Heart left ventricle (tissue), 16 donors: ENCODE measurements at places on chromosomes 2 and 18.

DNA sequence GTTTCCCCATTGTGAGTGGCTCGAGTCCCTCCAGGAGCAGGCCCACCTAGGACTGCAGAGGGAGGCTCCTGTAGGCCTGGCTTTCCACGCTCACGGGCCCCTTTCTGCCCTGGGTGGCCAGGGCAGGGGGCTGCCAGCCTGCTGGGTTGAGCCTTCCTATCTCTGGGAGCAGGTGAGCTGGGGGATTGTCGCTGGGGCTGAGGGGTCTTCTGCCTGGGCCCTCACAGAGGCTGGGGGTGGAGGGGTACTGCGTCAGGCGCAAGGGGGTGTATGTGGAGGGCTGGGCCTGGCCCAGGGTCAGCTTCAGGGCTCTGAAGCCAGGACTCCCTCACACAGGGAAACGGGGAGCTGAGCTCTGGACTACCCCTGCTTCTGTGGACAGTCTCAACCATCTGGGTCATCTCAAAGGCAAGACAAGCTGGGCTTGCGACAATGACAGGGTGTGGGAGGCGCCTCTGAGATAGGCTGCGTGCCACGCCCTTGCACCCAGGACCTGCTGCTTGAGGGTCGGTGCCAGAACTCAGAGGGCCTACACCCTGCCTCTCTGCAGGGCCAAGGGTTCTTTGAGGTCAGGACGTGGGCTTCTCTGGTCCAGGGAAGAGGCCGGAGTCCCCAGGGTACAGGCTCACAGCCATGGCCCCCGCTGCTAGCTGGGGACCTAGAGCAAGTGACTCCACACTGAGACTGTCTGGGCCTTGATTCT is 206.1 kb downstream of the TWIST2 start:
- DNase-seq = no peak
- H3K27ac ChIP-seq = no peak overlapping the region
- no peaks in the 10 kb centered on the region for H3K4me1 ChIP-seq
- no peak overlapping the region for H3K4me3 ChIP-seq
- H3K36me3 ChIP-seq = peaks cover 49% of the 10 kb centered on the region

DNA sequence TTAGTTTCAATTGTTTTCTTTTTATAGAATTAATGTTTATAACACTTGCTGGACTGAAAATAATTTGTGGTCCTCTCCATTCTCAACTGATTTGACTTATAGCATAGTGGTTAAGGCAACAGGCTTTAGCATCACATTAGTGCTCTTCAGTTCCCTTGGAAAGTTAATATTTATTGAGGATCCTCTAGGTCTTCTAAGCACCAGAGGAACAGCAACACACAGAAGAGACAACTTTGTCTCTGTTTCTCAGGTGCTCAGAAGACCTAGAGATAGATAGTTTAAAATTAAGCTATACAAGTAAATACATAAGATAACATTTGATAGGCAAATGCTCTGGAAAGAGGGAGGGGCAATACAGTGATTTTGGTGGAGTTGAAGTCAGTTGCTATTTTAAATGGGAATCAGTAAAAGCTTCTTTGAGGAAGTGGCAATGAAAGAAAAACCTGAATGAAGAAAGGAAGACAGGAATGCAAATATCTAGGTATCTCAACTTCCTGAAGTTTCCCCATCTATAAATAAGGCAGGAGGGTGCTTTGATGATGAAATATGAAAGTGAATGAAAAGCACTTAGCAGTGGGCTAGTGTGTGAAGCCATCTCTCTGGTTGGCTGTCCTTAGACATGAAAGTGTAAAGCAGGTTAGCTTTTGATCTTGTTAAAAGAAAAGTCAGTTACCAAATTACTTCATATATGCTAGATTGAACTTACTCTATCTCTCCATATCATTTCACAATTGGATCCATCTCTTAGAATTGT is 7.9 kb downstream of the NEUROD1 start:
- DNase-seq = no peak
- no peaks in the 10 kb centered on the region for H3K36me3 ChIP-seq
- no peak overlapping the region for H3K4me3 ChIP-seq
- H3K27me3 ChIP-seq = peaks cover 29% of the 10 kb centered on the region
- H3K27ac ChIP-seq = no peak overlapping the region

- no peaks in the 10 kb centered on the region for H3K36me3 ChIP-seq
- H3K4me3 ChIP-seq = no peak overlapping the region
- H3K27ac ChIP-seq = peak overlapping the region; percentile 8
- DNase-seq = no peak
- no peaks in the 10 kb centered on the region for H3K27me3 ChIP-seq
- peaks cover 38% of the 10 kb centered on the region for H3K4me1 ChIP-seq
Observed at GRCh38 chr2:37877457-37878315, 47.4 kb upstream of the RMDN2 start.

- no peaks in the 10 kb centered on the region for H3K27me3 ChIP-seq
- no peaks in the 10 kb centered on the region for H3K36me3 ChIP-seq
- H3K4me1 ChIP-seq = peaks cover 65% of the 10 kb centered on the region
Observed at GRCh38 chr2:128311755-128312341, 6.8 kb downstream of the HS6ST1 start.
